Stimulated activated effector memory CD8-positive, alpha-beta T cell treated with anti-CD3 and anti-CD28 coated beads, Interleukin-12 subunit alpha, Interleukin-12 subunit beta, amount 100 ng/mL, for 72 hours (primary cell): ENCODE measurements at places on chromosomes 13 and 19.

DNA sequence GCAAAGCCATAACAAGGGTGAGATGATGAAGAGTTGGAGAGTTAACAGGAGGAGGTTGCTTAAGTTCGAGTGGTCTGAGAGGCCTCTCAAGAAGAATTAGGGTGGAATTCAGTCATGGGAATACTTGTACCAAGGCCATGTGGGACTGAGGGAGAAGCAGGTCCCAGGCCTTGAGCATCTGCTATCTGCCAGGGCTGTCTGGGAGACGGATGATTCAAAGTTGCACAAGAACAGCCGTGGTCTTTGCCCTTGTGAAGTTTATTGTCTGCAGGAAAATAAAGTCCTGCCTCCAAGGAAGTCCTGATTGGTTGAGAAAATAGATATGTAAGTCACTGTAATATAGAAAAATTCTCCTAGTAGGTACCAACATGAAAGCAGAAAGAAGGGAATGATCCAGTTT, 178.8 kb upstream of the RFC3 start:
- DNase-seq = no peak

DNA sequence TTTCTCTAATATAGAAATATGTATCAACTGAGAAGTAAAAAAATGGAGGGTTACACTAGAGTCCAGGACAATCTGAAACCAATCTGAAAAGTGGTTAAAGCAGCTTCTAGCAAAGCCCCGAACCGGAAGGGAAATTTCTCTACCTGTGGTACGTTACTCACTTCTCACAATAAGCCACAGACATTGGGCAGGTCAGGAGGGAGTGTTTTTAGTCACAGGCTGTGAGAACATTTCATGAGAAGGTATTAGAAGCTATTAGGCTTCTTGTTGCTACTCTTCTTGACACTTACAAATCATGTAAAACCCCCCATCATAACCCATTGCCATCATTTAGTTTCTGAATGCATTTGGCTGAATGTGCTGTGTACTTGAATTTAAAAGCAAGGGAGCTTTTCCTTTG, 120.9 kb downstream of the NUFIP1 start:
- DNase-seq = no peak

DNA sequence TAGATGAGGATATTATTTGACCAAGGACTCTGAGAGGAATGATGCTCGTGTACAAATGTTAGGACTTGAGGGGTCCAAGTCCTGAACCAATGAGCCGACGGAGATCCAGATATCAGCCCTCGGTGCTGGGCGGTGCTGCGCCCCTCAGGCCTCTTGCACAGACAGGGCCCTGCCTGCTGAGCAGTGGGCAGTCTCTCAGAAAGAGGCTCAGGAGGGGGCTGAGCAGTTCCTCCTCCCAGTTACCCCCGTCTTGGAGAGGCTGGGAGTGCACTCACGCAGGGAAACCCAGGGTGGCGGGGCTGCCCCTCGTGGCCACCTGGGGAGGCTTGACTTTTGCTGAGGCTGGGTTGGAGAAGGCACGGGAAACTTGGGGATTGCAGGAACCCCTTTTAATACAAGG, 18.4 kb downstream of the TEX29 start:
- peak; percentile 12 for DNase-seq

DNA sequence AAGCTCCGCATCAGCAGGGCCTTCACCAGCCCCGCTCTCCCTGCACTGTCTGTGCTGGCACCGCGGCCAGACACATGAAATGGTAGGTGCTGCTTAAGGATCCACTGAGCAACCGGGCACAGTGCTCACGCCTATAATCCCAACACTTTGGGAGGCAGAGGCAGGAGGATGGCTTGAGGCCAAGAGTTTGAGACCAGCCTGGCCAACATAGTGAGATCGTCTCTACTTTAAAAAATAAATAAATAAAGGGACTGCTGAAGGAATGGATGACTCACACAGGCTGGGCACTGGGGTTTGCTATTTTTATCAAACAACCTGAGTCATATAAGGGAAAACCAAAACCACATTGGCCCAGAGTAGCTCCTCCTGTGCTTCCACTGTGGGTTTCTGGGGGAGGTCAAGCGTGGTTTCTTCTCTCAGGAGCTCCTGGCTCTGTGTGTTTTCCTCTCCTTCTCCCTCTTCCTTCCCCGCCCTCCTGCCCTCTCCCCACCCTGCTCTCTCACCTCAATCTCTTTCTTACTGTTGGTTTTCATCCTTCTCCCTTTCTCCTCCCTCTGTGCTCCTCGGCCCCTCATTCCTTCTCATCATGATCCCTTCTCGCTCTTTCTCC, 21.3 kb downstream of the VRK3 start:
- peak; percentile 70 for DNase-seq

- DNase-seq = no peak
Observed at GRCh38 chr19:10243606-10244005, 8.4 kb upstream of the MRPL4 start.

DNA sequence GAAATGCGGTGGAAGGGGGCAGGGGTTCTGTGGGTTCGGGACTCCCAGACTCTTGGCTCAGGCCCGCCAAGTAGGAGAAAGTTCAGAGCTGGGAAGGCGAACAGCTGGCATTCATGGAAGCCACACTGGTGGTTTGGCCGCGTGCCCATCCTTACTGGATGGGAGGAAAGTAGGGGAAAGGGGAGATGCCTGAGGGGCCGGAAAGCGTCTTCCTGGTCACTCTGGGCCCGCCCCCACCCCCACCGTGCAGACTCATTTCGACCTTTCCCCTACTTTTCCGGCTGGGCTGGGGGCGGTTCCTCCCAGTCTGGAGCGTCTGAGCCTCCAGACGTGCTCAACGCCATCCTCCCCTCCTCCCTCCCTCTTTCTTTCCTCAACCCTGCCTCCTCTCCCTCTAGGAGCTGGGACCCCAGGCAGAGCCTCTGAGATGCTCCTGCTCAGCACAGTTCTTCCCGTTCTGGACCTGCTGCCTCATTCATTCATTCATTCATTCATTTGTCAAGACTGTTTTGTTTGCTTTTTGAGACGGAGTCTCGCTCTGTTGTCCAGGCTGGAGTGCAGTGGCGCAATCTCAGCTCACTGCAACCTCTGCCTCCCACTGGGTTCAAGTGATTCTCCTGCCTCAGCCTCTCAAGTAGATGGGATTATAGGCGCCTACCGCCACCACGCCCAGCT, 3.5 kb downstream of the ANGPTL4 start:
- no peak for DNase-seq

- DNase-seq = no peak
Observed at GRCh38 chr13:109101550-109102144, 472.2 kb downstream of the MYO16 start.

GRCh38 chr13:113048766-113049165, 56.8 kb upstream of the F7 start:
- no peak for DNase-seq

DNA sequence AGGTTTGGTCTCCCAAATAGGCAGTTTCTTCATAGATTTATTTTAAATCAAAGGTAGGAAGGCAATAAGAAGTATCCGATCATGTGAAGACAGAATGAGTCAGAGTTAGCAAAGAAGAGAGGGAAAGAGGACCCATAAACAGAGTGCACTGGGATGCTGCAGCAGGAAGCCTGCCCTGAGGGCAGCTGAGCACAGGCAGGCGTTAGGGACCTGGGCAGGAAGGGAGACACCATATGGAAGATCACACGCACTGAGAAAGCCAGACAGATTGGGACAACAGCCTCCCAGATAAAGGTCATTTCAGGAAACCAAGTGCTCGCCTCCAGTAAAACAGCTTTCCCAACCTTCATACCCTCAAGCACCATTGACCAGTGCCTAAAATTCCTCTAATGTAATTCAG, 598.0 kb downstream of the EFNB2 start:
- DNase-seq = no peak

- DNase-seq = no peak
Observed at GRCh38 chr19:30309905-30310601, 62.1 kb upstream of the ZNF536 start.

GRCh38 chr19:43524922-43525835, 1.8 kb downstream of the ETHE1 start:
- peak; percentile 71 for DNase-seq

- DNase-seq = no peak
Observed at GRCh38 chr13:77918391-77919245, at the start of gene EDNRB. TSS of gene EDNRB (minus strand) at chr13:77918831. CDS start at chr13:77918573, 258 bp downstream.

DNA sequence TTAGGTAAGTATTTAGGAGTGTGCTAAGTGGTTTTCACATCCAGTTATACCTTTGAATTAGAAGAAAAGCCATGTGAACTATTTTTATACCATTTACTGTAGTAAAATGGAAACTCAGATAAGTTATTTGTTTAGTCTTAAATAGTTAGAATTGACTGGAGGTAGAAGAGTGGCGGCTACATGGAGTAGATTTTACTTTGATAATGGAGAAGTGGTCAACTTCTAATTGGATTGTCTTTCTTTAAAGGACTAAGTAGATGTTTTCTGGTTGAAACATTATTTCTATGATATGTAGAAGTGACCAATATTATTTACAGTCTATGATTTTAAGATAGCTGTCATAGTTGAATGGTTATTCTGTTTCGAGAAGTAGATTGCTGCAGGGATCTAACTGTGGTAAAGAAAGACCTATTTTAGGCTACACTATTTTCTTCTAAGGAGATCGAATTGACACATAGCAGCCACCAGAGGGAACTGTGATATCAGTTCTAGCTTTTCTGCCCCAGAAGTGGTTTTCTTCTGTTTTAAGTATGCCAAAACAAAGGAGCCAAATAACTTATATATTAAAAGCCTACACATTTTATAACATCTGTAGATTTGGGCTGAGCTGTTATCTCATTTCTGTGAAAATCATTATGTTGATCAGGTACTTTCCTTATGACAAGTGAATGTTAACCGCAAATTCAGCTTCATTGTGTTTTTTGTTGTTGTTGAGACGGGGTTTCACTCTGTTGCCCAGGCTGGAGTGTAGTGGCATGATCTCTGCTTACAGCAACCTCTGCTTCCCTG, 26.1 kb downstream of the ZMYM2 start:
- DNase-seq = peak; percentile 4

- DNase-seq = no peak
Observed at GRCh38 chr13:94933230-94933751, 220.9 kb upstream of the SOX21 start.

- no peak for DNase-seq
Observed at GRCh38 chr13:76048675-76049375, 412.7 kb downstream of the LMO7 start.

DNA sequence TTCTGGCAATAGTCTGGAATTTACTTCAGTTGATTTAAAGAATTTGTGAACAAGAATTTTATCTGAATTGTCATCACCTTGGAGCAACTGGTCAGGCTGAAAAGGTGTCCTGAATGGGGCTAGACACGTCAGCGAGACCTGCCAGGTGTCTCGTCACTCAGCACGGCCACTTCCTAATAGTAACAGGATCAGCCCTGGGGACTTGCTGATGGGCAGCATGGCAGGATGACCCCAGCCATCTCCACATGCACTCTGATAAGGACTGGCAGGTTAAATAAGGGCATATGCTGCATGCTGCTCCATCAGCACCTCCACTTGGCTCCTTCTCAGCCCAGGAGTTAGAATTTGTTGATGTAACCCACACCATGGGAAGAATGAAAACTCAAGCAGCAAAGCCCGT, 224.2 kb downstream of the FOXO1 start:
- no peak for DNase-seq

DNA sequence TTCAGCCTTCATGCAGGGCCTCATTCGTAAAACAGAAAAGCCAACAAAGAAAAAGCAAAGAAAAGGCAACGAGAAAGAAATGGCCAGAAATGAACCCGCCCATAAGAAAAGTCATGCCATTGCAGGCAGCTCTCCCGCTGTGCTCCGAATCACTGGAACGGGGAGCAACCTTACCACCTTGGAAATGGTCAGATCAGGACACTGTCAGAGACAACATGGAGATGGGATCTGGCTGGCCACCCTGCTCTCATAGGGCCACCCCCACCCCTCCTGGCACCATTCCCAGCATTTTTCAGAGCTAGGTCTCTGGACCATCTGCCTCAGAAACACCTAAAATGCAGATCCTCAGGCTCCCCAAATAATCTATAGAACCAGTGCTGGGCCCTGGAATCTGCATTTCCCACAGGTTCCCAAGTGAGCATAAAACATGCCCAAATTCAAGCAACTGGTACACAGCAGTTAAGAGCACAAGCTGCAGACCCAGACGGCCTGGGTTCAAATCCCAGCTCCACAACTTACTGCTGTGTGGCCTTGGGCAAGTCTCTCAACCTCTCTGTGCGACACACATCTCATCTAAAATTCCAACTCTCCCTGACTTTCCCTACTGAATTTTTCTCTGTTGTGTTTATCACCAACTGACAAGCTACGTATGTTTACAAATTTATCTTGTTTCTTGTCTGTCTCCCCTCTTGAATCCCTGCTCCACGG, 151.6 kb downstream of the IER2 start:
- no peak for DNase-seq

DNA sequence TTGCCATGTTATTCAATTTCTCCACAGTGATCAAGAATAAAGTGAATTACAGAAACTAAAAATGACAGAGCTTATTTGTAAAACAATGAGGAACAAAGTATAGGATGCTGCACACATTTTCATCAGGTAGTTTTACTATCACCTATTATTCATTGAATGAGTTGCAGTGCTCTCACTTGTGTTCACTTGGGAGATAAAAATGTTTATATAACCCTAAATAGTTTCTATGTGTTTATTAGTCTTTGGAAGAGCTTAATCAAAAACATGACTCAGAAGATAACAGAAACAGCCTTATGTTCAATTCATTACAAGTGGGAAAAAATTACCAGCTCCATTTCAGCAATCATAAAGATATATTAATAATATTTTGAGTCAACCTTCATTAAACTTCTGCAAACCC, 796.2 kb downstream of the SLITRK1 start:
- DNase-seq = no peak

GRCh38 chr13:106471957-106472543, 63.4 kb downstream of the EFNB2 start:
- no peak for DNase-seq

- DNase-seq = no peak
Observed at GRCh38 chr13:110697842-110698241, 8.1 kb downstream of the CARS2 start.

GRCh38 chr19:58170860-58171259, 12.0 kb upstream of the ZNF274 start:
- no peak for DNase-seq

DNA sequence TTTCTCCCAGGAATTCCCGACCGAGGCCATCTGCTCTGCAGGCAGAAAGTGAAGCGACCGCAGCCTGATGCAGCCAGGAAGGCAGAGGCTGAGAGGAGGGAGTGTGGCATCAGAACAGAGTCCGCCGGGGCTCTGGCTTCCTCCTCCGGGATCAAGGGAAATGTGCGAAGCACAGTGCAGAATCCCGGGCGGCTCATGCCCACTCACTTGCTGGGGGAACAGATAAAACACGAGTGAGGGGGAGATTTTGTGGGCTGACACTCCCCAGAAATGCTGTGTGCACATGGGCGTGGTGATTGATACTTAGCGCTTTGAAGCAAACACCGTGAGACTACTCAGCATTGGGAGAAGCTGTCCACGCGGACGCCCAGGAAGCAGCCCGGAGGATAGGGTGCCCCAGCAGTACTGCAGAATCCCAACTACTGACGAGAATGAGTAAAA, 75.3 kb upstream of the POMP start:
- DNase-seq = no peak
